ENCODE measurements at places on chromosomes 13 and 19.

GRCh38 chr13:66014771-66015170 lies 1215.4 kb downstream of the PCDH9 start:
- no peak for DNase-seq

DNA sequence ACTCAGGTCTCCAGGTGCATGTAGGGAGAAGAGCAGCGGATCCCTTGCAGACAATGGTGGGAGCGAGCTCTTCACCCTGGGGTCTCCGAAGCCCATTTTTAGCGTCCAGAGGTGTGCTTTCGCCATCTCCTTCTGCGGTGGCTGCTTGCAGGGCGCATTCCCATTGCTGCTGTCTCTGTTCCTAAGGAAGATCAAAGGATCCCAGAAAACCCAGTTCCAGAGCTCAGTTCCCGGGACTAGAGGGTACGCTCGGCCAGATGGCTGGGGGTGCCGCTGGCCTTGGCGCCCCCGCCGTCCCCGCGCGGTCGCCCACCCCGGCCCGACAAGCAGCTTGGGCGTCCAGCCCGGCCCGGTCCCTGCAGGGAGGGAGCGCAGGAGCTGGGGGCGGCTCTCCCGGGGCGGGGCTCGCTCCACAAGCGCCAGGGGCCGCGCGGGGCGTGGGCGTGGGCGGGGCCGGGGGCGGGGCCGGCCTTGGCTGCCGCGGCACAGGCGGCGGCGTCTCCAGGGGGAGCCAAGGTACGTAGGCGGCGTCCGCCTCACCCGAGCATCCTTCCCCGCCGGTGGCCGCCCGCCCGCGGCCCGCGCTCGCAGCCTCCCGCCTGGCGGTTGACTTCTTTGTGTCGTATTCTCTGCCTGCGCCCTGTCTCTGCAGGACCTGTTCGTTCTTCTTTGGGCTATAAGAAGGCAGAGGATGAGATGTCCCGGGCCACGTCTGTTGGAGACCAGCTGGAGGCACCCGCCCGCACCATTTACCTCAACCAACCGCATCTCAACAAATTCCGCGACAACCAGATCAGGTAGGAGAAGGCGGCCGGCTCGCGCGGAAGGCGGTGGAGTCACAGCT lies 96.8 kb downstream of the ATP8A2 start:
- DNase-seq: peak; percentile 41

GRCh38 chr13:73608157-73608516 lies 526.1 kb downstream of the KLF12 start:
- no peak for DNase-seq

DNA sequence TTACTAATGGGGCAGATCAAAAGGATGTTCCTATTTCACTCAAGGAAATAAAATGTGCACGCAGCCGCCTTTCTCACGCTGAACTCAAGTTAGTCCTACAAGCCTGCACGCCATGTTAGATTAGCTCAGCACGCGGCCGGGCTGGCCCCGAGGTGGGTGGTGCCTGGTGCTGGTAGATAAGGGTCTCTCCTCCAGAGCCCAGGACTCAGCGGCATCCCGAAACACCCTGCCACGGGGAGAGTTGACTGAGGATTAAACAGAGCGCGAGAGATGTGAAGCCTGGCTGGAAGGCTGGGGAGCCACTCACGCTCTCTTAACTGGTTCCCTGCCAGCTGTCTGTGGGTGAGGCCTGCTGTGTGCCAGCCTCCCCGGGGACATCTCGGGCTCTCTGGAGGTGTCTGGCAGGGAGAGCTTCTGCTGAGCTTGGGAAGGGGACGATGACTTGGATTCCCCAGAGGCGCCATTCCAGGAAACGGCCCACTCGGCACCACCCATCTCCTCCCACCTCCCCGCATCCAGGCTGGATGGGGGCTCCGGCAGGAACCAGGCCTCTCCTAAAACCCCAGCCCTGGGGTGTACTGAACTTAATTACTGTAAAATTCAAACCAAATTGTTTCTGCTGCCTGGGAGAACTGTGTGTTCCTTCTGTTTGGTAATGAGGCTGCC lies 122.2 kb downstream of the KDM4B start:
- no peak for DNase-seq

GRCh38 chr19:15101479-15102082 lies 5.6 kb upstream of the SYDE1 start:
- DNase-seq: no peak

DNA sequence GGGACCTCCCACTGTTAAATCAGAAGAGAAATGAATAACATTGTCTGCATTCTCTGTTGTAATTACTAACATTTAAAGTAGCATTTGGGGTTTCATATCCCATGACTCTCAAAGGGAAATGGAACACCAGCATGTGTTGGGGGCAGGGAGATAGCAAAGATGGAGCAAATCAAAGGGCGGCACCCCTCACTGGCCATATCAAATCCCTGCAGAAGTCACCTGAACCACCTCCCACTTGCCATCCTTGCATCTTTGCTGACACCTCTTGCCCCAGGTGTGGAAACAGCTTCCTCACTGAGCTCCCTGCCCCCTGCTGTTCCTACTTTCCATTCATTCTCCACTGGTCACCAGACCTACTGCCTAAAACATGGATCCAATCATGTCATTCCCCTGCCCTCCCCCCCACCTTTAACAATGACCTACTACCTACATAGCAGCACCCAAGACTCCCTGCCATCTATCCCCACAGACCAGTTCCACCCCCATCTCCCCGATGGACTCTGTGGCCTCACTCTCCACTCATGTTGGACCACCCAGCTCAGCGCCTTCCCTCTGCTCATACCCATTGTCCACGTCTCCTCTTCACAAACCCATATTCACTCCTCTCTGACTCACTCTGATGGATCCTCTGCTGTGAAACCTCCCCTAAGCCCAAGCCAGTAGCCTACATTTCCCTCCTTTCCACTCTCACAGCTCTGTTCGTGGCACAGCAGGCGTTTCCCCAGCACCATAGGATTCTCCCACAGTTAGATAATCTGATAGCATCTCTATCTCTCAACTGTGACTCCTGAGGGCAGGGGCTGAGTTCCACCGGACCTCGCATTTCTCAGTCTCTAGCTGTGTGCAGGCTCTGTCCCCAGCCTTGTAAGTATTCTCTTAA lies 55.9 kb downstream of the DLEU7 start:
- no peak for DNase-seq

GRCh38 chr13:39565036-39565949 lies 37.7 kb downstream of the LHFPL6 start:
- DNase-seq: peak; percentile 90

DNA sequence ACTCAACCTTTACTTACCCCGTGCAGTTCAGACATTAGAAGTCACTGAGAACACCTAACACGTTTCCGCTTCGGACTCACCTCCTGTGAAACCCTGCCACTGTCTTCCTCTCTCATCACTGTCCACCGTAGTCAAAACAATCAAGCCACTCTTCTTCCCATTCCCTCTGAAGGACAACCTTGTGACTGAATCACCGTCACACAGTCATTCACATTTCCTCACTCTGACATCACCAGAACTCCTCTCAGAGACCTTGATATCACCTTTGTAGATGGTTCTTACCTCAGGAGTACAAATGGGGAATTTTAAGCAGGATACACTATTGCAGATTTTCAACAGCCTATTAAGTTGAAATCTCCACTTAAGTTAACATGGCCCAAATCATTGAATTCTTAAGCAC lies 1.3 kb upstream of the KBTBD6 start:
- no peak for DNase-seq

DNA sequence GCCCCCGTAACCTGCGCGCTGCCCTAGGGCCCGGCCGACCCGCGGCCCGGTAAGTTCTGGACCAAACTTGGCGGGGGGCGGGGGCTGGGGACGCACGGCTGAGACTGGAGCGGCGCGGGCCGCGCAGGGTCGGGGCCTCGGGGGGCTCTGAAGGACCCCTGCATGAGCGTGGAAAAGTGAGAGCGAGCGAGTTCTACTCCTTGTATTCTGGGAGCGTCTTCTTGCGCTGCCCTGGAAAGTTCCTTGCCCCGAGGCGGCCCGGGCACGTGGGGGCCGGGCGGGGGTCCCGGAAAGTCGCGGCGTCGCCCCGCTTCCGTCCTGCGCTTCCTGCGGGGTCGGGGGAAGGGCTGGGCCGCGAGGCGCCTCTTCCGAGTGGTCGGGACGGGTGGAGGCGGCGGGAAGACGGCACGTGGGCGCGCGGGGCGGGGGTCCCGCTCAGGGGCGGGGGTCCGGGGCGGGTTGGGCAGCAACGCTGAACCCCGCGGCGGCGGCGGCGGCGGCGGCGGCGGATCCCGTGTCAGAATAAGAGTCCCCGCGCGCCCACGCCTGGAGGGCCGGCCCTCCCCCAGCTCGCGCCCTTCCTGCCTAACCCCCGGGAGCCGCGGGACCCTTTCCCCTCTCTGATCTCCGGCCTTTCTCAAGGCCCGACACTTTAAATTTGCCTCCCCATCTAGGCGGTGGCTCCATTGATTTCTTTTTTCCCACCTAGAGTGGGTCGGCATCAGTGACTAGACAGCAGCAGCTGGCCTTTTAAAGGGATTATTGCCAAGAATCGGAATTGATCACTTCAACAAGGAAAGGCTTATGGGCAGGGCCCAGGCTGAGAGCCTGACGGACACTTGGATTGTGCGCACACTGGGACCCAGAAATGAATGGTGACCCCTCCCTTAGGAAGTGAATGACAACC lies 749 bp downstream of the GATAD2A start:
- peak; percentile 26 for DNase-seq

DNA sequence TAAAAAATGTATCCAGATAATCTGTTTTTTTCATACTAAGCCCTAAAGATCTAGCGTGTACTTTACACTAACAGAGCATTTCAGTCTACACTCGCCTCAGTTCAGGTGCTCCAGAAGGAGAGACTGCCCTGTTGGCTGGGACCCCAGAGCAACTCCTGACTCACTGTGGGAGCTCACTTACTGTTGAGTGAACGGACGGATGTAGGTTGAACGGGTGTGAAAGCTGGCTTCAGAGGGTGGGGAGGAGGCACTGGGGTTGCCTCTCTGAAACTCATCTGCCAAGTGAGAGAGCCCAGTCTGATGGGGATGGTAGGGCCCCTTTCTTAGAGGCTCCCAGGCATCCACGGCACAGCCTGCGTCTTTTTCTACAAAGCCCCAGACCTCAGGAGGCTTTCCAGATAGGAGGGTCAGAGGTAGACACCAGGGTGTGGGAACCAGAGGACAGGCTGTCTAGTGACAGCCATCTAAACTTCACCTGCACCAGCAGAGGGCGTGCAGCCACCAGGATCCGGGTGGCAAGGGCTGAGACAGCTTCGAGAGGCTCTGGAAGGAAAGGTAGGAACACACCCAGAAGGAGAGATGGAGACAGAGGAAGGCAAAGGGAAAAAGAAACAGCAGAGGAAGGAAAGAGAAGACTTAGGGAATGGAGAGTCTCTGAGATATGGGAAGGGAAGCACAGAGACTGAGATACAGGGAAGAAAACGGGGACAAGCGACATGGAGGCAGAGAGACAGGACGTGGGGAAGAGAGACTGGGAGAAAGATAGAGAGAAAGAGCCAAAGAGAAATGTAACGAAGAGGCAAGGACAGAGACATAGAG lies 3.7 kb downstream of the KASH5 start:
- DNase-seq: peak; percentile 79

- no peak for DNase-seq
These were observed 39.5 kb upstream of the POP4 start for GRCh38 chr19:29566496-29567054.

- no peak for DNase-seq
These were observed 125.7 kb upstream of the PEG3 start for GRCh38 chr19:56966225-56966696.

DNA sequence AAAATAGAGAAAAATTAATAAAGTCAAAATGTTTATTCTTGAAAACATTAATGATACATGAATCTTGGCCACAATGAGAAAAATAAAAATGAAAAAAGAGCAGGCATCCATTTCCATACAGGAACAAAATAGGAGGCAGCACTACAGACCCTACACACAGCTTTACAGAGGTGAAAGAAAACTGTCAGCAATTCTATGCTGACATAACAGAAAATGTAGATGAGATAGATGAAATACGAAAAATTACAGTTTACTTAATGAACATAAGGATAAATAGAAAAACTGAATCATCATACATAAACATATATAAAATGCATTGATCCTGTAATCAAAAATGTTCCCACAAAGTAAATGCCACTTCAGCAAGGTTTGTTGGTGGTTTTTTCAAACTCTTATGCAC lies 5.6 kb downstream of the LILRB4 start:
- DNase-seq: no peak

- DNase-seq: no peak
These were observed 67.9 kb upstream of the ITM2B start for GRCh38 chr13:48165063-48165462.

DNA sequence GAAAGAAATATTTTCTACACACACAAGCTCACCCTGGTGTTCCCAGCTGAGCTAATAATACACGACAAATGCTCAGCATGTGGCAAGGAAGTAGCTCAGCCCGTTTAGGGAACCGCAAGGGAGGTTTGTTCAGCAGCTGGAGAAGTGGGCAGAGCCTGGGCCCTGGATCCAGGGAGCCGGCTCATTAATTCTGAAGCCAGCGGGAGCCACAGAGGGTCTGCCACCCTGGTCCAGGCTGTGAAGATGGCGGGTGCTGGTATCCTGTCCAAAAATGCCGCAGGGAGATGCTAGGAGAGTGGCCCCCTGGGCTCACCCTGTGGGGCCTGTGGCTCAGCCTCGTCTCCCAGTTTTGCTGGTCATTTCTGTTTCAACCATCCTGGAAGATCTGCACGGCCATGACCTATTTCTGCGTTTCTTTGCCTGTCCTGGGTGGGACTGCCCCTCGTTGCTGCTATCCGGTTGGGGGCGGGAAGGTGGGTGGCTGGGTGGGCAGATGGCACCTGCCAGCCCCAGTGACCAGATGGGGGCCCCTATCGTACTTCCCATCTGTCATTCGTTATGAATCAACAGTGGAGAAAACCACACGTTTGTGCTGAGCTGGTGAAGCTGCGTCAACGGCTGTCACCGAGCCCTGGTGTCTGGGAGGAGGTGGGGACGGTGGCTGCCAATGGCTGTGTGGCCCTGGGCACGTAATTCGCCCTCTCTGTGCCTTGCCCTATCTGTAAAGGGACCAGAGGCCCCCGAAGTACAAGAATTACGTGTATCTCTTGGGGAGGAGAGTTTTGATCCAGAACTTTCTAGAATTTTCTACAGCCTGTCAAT lies 2.7 kb upstream of the GNA15 start:
- no peak for DNase-seq

- no peak for DNase-seq
These were observed 124.1 kb upstream of the MCF2L start for GRCh38 chr13:112844879-112845278.

- DNase-seq: no peak
These were observed 3.5 kb downstream of the SMIM24 start for GRCh38 chr19:3476830-3477229.

- DNase-seq: no peak
These were observed 31.2 kb downstream of the GADD45B start for GRCh38 chr19:2507109-2507508.

- DNase-seq: no peak
These were observed 583.1 kb downstream of the EFNB2 start for GRCh38 chr13:105952233-105952972.

Data from RWPE1 (cell line).